CD8-positive, alpha-beta memory T cell (primary cell): ENCODE measurements at places on chromosomes 16 and 17.

DNA sequence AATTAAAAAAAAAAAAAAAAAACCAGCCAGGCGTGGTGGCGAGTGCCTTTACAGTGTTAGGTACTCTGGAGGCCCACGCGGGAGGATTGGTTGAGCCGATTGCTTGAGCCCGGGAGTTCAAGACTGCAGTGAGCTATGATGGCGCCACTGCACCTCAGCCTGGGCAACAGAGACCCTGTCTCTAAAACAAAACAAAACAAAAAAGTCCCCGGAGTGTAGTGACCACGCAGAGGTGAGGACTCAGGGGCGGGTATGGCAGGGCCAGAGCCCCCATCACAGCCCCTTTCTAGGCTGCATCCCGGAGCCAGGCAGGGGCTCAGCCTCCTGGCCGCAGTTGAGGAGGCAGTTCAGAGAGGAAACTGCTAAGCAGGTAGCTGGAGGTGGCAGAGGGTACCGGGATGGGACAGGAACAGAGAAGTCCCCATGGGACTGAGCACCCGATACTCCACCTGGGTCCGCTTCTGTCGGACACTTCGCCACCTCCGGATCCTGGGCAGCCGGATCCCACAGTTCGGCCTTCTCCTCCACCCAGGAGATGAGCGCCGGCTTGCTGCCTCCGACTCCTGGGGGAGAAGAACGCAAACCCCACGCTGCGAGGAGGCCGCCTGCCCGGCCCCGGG lies 800 bp downstream of the ZNF747 start:
- DNase-seq, result no peak

DNA sequence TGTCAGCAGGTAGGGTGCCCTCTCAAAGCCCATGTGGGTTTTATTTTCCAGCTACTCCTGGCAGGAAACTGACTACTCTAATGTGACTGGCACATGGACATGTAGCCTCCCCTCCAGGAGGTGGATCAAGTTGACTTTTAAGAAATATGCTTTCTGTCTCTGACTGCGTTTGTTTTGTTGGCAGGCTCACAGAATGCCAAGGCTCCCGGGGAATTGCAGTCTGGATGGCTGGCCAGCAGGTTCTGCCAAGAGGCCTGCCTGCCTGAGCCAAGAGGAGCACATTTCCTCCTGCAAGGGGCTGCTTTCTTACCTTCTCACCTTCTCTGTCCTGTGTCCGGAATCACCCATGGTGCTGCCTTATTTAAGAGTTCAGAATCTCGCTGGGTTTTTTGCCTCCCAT lies 217.3 kb upstream of the ERCC4 start:
- DNase-seq, result no peak

DNA sequence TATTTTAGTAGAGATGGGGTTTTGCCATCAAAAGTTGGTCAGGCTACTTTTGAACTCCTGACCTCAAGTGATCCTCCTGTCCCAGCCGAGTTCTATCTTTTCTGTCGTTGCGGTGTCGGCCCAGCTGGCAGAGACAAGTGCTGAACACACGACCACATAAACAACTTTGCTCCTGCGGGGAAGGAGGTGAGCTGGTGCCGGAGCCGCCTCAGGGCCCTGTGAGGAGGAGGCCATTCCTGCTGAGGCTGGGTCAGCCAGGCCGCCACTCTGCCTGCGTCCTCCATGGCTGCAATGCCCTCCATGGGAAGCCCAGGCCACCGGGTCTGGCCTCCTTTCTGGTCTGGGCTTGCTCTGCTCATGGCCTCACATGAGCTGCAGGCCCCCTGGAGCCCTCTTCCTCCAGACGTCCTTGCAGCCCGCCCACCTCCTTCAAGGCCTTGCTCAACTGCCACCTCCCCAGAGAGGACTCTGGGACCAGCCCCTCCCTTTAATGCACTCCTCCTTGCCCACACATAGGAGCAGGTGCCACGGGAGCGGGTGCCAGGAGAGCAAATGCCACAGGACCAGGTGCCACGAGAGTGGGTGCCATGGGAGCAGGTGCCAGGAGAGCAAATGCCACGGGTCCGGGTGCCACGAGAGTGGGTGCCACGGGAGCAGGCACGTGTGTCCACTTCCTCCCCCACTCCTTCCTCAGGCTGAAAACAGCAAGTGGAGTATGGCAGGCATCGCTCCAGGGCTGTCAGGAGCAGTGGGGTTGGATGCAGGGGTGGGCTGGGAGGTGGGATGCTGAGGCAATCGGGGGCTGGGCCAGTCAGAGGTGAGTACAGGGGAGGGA lies 28.4 kb upstream of the CBFA2T3 start:
- DNase-seq, result no peak

- DNase-seq, result no peak
Observed at GRCh38 chr17:36504156-36504545, 17.7 kb downstream of the ZNHIT3 start.

DNA sequence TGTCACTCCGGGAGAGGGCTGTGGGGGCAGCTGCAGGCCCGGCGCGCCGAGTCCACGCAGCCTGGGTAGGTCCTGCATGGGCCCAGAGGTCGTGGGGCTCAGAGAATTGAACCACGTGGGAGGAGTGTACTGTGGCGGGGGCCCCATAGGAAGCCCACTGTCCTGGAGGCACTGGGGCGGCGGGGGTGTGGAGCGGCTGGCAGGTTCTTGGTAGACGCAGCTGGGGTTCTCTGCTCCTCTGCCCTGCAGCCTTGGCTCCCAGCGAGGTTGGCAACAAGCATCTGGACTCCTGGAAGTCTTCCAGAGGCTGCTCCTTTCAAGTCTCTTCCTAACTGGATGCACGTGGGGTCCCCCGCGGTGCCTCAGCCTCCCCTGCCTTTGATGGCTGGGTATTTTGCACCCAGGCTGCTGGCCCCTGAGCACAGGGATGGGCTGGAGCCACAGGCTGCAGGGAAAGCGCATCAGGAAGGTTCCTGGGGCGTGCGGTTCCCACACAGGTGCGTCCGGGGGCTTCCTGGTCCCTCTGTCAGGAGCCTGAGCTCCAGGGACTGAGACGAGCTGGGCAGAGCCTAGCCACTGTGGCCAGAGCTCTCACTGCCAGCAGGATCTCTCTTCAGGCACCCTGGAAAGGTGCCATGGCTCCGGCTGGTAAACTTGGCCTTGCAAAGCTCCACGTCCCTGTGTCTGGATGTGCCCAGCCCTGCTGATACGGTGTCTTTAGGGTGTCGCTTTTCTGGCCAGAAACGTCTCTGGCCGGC lies 9.3 kb downstream of the KCTD5 start:
- no peak for DNase-seq

GRCh38 chr16:56300242-56300623 lies 108.9 kb downstream of the GNAO1 start:
- no peak for DNase-seq

GRCh38 chr17:33201283-33201682 lies 91.8 kb downstream of the ASIC2 start:
- DNase-seq, result no peak

GRCh38 chr17:43935926-43936261 lies 6.4 kb downstream of the PPY start:
- no peak for DNase-seq

DNA sequence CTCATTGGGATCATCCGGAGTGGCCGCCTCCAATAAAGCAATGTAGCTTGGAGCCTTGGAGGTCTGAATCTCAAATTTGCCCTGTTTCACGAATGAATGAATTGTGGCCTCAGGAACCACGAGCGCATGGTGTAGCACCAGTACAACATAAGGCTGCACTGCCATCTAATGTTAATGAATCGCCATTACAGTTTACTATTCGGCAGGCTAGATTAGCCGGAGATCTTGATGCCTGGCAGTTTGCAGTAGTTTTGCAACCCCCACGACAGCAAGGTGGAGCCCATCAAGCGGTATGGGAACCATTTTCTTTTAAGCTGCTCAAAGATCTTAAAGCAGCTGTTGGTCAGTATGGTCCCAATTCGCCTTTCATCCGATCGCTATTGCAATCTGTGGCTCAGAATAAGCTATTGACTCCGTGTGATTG lies 18.8 kb downstream of the ALOX15B start:
- DNase-seq, result peak; percentile 63

DNA sequence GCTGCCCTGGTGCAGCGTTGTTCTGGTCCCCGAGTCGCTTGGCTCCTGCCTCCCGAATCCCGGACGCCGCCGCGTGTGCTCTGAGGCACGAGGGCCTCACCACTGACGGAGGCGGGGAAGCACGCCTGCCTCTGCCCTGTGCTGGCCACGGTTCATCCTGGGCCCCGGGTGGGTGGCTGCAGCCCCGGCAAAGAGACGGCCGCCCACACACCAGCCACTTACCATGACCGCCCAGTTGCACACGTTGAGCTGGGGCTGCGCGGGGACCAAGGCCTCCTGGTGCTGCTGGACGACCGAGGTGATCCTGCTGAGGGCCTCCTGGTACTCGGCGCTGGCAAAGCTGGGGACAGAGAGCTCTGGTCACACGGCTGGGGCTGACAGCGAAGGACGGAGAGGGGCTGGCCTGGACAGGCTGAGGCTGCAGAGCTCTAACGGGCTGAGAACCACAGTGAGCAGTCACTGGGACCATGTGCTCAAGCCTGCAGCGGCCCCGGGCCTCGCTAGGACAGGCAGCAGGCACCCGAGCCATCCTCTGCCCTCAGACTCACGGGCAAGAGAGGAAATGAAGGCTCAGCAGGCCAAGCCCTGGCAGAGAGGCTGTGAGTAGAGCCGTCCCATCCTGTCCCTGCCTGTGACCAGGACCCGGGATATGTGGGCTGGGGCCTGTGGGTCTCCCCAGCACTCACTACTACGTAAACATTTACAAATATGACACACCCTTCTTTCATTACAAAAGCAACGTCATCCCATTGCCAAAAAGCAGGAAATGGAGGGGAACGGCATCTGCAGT lies 6.3 kb upstream of the APRT start:
- DNase-seq, result no peak

DNA sequence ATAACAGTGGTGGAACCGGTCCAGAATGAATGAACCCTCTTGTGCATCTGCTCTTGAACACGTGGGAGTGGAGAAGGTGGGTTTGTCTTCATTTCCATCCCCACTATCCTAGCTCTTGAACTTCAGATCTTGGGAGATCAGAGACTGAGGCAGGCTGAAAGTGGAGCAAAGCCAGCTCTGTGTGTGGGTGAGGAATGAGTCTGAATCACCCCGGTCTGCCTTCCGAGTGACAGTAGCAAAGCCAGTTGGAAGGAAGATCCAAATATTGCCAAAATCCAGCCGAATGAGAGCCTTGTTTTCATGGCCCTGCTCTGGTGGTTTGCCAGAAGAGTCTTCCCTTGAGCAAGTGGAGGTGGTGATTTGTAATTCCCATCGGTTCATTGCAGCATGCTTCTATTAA lies 29.0 kb upstream of the ASIC2 start:
- no peak for DNase-seq

DNA sequence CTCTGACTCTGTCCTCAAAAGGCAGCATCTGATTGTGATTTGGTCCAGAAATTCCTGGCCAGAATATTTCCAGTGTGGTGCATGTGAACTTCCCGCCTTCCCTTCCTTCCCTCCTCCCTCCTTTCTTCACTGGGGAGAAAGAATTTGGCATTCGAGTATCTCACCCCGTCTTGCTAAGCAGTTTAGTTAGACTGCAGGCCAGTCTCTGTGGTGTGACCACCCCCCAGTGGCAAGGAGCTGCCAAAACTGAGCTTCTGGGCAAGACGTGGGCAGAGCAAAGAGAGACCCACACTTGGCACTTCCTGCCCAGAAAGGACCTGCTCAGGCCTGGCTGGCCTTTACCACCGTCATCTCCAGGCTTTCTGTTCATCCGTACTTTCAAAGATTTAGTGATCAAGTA lies 36.4 kb downstream of the SNX20 start:
- peak; percentile 33 for DNase-seq

DNA sequence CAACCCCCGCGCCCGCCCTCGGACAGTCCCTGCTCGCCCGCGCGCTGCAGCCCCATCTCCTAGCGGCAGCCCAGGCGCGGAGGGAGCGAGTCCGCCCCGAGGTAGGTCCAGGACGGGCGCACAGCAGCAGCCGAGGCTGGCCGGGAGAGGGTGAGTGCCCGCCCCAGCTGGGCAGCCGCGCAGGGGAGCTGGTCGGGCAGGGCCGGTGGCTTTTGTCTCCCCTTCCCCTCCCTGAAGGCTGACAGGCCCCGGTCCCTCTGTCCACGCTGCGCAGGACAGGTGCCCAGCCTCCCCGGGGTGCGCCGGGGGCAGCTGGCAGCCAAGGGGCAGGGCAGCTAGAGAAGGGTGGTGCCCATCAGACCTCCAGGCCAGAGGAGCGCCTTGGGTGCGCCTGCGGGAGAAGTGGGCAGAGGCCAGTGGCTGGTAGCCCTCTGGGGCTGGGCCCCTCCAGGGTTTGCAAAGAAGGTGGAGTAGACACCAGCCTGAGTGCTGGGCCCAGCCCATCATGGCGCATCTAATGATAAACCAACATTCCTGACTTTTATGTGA lies 278 bp downstream of the ITGB4 start:
- DNase-seq, result no peak

GRCh38 chr17:35991075-35991474 lies 4.5 kb upstream of the CCL14 start:
- DNase-seq, result no peak

DNA sequence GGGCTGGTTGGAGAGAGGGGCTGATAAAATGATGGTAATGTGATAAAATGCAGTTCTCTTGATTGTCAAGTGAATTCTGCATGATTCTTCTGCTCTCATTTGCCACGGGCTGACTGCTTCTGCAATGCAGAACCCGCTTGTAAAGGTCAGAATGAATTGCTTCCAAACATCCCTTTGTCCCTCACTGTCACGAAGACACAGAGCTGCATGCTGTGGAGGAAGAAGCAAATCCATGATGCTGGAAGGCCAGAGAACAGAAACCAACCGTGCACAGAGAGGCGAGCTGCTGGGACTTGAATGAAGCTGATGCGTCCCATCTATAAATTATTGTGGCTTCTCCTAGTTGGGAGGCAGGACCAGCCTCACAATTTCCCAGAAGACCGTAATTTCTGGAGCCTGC lies 171.6 kb downstream of the PRKCB start:
- no peak for DNase-seq

- DNase-seq, result peak; percentile 65
Observed at GRCh38 chr16:56950881-56951771, 10.6 kb upstream of the CETP start.

- no peak for DNase-seq
Observed at GRCh38 chr17:19546289-19547065, 12.8 kb downstream of the SLC47A1 start.

DNA sequence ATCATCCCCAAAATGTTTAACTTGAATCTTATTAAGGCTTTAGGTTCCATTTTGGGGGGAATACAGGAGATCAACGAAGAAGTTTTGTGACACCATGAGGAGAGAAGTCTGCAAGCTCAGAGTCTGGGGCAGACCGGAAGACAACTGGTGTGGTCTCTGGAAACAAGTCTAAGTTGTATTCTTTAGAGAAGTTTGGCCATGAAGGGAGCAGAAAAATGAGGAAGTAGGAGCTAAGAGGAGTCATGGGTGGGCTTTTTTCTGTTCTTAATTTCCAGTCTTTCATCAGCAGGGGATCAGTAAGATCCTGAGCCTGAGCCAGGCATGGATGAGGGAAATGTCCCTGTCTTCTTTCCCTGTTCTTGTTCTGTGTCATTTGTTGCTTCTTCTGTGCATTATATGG lies 35.8 kb upstream of the NF1 start:
- no peak for DNase-seq
